ENCODE measurements at places on chromosomes 1 and 21.

DNA sequence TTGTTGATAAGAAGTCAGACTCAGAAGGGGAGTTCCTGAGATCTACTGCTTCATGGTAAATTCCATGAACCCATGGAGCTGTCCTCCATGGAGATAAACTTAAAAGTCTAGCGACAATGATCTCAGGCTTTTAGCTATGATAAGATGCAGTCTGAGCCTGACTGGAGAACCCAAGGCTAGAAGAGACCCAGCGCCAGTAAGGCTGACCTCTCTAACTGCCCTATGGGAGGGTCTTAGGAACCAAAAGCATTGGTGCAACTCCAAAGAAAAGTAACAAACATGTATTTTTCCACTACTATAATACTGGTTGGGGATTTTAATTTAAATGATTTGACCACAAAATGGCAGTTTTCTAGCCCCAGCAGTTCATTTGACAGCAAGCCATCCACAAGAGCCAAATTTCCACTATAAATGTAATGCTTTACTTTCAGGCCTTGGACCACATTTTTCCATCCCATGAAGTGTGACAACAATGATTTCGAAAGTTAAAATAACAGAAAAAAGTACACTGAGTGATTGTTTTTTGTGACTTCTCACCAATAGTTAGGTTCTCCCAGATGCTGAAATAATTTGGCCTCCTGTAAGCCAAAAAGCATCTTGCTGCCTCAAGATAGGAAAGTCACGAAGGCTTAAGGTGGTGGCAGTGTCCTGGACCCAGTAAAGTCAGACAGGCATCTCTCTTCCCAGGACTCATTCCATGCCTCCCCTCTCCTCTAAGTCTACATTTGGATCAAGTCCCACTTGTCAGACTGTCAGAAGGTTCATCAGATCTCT lies 43.1 kb upstream of the EXOSC10 start:
- no peak for DNase-seq

DNA sequence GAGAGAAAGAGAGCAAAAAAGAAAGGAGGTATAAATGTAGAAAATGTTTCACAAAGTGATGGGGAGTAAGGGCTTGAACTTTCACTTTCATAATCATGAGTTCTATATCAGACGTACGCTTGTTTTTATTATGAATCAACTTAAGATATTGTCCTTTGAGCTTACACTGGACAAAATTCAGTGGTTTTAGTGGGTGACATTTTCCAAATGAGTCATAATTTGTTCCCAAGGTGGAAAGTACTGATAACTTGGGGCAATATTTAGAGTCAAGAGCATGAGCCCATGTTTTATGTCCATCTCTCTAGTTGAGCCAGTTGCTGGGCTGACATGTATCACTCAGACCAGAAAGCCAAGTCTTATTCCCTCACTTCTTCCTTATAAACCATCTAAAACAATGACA lies 161.6 kb downstream of the CHRM3 start:
- DNase-seq, result no peak

DNA sequence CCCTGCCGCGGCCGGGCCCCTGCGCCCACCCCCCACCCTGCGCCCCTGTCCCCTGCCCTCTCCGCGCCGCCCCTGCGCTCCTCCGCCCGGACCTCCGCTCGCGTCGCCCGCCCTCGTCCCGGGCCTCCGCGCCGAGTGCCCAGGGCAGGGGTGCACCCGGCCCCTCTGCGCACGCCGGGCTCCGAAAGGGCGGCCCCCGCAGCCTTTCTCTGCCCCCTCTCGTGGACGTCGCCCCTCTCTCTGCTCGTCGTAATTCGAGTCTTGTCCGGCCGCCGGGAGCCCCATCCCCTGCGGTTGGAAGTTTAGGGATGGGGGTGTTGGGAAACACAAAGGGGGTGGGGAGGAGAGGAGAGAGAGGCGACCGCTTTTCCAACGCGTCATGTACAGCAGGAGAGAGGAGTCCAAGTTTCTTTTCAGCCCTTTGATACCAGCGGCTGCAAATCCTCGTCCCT lies 407 bp downstream of the GALNT2 start:
- DNase-seq, result peak; percentile 33

- peak; percentile 37 for DNase-seq
Measured at GRCh38 chr1:18924221-18924691, 21.9 kb upstream of the ALDH4A1 start.

DNA sequence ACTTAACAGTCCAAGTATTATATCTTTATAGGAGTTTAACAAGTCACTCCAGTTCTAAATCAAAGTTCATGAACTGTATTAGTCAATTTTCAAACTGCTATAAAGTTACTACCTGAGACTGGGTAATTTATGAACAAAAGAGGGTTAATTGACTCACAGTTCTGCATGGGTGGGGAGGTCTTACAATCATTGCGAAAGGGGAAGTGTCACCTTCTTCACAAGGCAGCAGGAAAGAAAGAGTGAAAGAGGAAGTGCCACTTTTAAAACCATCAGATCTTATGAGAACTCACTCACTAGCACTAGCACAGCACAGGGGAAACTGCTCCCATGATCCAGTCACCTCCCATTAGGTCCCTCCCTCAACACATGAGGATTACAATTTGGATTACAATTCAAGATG lies 70.0 kb downstream of the CLCA4 start:
- DNase-seq, result peak; percentile 66

GRCh38 chr1:238558746-238559145 lies 668.0 kb upstream of the ZP4 start:
- no peak for DNase-seq

- DNase-seq, result no peak
Measured at GRCh38 chr1:44168520-44169098, 27.2 kb upstream of the KLF18 start.

GRCh38 chr1:225143001-225143400 lies 213.5 kb downstream of the DNAH14 start:
- DNase-seq, result no peak

Data from suppressor macrophage (primary cell).